ENCODE measurements at places on chromosomes 1 and 21. TPM values are rescaled to one million over a fixed set of nuclear protein-coding genes. Genes with fewer than 3 reads are reported as not detected.

- DNase-seq, result no peak
These were observed 3.4 kb upstream of the FAM131C start for GRCh38 chr1:16076865-16077238.

DNA sequence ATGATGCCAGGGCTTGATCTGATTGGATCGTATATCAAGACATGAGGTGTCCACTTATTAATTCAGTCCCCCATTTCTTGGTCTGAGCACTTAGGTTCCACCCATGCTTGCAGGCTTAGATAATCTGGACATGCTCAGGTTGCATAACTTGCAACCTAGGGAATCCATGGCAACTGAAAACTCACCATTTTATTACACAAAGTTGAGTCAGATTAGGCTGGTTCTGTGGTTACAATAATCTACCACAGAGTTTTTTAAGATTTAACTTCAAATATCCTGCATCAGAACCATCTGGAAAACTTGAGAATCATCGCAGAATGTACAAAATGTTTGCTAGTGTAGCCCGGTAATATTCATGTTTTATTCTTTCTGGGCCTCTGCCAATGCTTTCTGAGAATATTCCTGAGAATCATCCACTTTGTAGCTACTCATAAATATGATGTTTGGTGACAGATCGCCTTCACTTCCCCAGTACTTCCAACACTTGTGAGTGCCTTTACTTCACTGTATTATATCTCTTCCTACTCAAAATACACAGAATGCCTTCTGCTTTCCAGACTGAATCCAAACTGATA is 707.2 kb upstream of the ADAMTS5 start:
- no peak for DNase-seq

- no peak for DNase-seq
These were observed 127.8 kb upstream of the IGSF21 start for GRCh38 chr1:17979815-17980214.

DNA sequence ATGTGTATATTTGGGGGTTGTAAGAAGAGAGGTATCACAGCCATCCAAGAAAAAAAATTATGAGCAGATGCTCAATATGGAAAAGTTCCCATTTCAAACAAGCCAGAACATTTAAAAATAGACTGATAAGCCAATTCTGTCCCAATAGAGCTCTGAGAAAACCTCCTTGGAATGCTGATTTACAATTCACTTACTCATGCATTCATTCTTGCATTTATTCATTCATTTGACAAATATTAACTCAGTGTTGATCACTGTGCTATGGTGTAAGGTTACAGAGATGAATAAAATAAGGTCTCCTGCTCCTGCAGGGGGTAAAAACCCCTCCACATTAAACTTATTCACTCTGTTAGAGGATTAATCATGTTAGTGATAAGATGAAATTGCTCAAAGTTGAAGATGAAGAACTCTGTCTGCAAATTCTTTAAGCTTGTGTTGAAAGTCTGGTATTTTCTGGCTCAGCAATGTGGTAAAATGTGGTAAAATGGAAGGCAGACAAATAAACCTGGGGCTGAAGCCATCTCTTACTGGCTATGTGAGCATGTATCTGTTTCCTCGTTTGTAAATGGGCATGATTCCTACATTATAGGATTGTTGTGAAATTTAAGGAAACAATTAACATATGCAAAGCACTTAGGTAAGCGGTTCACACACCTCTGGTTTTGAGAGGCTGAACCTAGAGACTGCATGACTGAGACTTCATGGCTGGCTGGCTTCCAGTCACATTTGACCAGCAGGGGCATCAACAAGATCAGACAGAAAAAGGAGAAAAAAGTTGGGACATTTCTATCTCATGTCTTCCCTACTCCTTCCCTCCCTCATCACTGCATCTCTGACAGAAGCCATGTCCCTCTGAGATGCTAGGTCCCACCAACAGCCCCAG is 45.0 kb upstream of the DAB1 start:
- no peak for DNase-seq

DNA sequence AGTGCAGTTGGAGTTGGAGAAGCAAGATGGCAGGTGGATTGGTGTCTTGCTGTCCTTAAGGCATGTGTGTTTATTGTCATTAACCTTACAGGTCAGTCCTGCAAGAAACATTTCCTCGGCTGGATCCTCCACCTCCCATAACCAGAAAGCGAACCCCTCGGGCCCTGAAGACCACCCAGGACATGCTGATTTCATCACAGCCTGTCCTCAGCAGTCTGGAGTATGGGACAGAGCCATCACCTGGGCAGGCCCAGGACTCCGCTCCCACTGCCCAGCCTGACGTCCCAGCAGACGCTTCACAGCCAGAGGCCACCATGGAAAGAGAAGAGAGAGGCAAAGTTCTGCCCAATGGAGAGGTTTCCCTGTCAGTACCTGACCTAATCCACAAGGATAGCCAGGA is 1.6 kb downstream of the C1orf226 start:
- DNase-seq, result no peak

DNA sequence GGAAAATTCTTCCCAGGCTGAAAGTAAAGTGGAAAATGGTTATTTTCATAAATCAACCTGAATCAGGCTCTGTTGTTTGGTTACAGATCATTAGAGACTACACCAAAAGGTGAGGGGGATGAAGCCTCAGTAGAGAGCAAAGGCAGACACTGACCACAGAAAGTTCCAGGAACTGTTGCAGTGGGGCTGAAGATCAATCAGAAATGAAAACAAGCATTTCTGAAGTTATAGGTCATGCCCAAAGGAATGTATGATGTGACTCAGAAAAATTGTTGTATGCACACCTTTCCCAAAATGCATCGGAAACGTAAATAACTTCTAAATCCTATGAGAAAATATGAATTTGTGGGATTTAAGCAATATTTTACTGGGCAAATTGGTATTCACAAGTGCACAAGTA is 63.3 kb downstream of the FYB2 start:
- DNase-seq, result no peak

DNA sequence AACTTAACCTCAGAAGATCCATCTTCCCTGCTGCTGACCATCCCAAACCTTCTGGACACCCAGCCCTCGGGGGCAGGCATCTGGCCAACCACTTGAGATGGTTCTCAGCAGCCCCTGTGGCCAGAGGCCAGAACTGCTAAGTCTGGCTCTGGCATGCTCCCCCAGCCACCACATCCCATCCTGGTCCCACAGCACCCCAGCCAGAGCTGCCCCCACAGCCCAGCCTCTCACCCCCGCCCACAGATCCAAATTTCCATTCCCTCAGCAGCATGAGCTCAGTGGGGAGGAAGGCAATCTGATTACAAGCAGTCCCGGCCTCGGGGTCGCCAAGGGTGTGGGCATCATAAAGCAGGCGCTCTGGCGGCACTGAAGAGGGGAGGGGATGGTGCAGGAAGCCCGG is 45.6 kb downstream of the GLIS1 start:
- DNase-seq, result no peak

DNA sequence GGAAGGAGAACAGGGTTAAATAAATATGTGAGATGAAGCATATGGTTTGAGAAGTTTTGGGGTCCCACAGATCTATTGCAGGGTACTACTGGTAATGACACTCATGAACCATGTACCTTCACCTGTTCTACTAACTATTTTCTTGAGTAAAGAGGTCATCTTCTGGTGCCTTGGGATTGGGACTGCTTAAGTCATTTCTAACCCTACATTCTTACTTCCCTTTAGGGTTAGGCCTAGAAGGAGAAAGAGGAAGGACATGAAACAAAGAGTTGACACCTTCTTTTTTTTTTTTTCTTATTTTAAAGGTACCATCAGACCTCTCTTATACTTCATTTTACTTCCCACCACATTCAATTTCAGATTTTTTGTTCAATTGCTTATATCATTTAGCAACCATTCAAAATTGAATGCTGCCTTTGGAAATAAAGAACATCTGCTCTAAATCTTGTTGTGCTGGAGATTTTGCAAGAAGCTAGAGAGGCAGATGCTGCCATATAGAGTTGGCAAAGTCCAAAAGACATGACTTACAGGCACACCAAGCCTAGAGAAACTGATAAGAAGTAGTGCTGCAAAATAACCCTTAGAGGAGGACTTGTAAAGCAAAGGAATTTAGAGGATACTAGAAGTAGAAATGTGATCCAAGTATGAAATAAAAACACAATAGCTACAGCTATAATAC is 374.4 kb upstream of the ST6GALNAC5 start:
- no peak for DNase-seq

DNA sequence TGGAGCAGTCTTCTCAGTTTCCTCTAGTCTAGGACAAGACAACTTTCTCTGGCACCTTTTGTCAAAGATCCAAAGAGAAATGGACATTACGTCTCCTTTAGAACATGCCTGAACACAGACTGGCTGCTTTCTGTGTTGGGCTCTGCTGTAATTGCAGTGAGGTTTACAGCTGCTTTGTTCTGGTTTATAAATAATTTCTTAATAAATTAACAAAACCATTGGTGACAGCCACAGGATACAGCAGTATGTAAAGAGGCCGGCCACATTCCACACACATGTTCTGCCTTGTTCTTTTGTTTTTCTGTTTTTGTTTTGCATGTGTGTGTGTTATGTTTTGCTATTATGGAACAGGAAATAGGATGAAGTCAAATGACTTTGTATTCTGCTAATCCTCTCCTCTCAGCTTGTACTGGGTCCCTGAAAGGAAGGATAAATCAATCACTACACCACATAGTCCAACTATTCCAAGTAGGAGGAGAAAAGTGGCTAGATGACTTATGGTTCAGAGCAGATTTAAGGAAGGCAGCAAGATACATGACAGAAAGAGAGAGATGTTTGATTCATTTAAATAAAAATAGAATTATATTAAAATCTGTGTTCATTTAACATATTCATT is 161.5 kb upstream of the ESRRG start:
- no peak for DNase-seq

DNA sequence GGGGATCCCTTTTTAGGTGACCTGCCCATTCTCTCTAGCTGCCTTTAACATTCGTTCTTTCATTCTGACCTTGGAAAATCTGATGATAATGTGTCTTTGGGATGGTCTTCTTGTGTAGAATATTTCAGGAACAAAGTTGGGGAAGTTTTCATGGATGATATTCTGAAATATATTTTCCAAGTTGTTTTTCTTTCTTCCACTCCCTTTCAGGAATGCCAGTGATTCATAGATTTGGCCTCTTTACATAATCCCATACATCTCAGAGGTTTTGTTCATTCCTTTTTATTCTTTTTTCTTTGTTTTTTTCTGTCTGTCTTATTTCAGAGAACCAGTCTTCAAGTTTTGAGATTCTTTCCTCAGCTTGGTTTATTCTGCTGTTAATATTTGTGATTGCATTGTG is 13.9 kb upstream of the SCMH1 start:
- no peak for DNase-seq

DNA sequence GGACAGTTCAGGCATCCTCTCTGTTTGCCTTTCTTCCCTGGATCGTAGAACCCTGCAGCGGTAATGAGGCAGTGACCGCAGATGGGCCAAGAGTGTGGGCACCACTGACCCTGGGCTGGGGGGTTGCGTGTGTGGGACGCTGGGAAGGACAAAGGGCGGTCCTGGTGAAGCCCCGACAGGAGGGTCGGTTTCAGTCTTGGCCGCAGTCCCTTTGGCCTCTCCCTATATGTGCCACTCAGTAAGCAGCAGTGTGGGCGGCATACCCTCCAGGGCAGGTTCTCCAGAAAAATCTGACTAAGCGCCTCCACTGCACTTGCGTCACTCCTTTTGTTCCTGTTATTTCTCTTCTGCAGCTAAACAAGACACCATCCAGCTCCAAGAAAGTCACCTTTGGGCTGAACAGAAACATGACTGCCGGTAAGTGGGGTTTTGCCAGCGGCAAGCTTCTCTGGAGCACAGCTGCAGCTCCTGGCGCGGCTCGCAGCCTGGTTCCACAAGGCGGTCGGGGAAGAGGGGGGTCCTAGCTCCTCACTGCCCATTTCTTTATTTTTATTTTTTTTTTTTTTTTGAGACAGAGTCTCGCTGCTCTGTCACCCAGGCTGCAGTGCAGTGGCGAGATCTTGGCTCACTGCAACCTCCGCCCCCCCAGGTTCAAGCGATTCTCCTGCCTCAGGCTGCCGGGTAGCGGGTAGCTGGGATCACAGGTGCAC is 27.7 kb upstream of the PDXK start:
- DNase-seq, result peak; percentile 56

DNA sequence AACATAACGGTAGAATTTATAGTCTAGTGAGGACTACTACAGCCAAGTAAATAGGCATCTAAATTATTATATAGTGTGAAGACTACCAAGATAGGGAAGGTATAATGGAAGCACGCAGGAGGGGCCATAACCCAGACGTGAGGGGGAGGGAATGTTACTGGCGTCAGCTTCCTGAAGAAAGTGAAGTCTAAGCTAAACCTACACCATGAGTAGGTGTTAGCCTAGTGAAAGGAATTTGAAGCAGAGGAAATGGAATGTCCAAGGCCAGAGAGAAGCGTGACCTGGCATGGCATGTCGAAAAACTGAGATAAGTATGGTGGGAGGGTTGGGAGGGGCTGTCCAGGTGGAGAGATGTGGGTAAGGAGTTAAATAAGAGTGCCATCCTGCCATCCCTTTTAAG is 140.5 kb downstream of the SLC44A5 start:
- DNase-seq, result no peak

DNA sequence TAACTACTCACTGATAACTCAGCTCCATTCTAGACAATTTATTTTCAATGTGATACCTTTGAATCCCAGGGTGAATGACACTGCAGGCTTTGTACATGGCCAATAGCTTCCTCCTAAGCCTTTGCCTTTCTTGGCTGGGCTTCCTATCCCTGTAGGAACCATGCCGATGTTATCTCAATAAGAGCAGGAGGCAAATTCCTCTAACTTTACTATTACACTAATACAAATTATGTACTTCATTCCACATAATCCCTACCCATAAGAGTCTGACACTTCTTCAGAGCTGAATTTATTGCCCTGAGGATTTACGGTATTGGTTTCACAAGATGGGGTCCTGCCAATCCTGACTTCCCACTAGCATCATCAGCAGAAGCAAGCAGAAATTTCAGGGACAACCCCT is 14.0 kb downstream of the TGFBR3 start:
- DNase-seq, result no peak

DNA sequence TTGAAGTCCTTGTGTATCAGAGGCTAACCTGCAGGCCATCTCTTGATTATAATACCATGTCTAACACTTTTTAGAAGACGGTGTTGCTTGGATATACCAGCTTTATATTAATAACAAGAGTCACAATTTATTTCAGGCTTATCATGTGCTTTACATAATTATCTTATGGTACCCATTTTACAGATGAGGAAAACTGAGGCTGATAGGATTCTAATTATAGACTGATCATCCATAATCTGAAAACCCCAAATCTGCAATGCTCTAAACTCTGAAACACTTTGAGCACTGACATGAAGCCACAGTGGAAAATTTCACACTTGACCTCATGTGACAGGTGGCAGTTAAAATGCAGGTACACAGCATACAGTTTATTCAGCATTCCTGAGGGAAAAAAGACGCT is 7.2 kb upstream of the RPL11 start:
- no peak for DNase-seq

The CFAP74 gene
- 0.98 TPM for total RNA-seq

The ERRFI1 gene
- total RNA-seq, result 550 TPM

The USP33 gene
- total RNA-seq, result 144 TPM

The CLCNKA gene
- 0.73 TPM for total RNA-seq

The CYB561D1 gene
- 6.6 TPM for total RNA-seq

The IFNLR1 gene
- 10.7 TPM for total RNA-seq

The LINGO4 gene
- total RNA-seq, result 0.88 TPM

The SV2A gene
- 3.6 TPM for total RNA-seq

All from breast epithelium (tissue), 4 donors.